HCEC 1CT (cell line): ENCODE measurements at places on chromosomes 5 and 9.

DNA sequence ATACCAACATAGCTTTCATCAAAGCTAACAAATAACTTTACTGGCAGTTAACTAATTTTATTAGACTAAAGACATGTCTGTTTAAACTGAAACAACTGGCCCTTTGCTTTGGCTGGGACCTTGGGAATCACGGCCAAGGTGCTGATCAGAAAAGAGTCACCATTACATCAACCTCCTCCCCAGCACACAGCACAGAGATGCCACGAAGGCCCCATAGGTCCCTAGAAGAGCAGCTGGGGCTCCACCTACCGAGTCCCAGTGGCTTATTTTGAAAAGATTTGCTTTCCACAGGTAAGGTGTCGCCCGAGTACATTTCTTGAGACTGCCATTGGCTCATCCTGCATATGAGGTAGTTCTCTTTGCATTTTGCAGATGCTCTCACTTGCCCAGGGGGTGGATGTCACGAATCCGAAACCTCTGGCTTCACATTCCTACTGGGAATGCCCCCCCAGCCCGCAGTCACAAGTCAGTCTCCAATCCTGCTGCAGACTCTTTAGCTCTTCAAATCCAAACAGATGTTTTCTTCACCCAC lies 18.8 kb upstream of the HSD17B3 start:
- DNase-seq, result no peak

- peak; percentile 33 for DNase-seq
These were observed 194.8 kb upstream of the SLC30A5 start for GRCh38 chr5:68898951-68899471.

DNA sequence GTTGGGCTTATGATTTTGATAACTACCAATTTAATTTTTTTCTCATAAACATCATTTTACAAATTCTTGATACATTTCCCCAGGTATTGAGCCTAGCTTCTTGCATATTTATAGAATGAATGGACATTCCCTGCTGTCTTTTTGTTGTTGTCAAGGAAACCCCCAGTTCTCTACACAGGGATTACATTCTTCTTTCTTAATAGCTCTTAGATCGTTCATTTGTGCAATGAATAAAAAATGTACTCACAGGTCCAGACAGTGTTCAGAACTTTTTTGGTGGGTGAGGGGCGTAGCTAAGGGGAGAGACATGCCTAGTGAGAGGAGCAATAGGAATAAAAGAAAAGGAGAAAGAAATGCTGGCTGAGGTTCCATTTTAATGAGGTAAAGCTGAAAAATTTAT lies 58.6 kb downstream of the VCAN start:
- DNase-seq, result no peak

- DNase-seq, result no peak
These were observed at the start of gene INSL4 for GRCh38 chr9:5231212-5231611. Gene INSL4, plus strand, starts transcription at chr9:5231419. Its CDS starts 105 bp downstream, at chr9:5231524.

GRCh38 chr9:124853605-124854143 lies 414 bp downstream of the WDR38 start:
- no peak for DNase-seq

DNA sequence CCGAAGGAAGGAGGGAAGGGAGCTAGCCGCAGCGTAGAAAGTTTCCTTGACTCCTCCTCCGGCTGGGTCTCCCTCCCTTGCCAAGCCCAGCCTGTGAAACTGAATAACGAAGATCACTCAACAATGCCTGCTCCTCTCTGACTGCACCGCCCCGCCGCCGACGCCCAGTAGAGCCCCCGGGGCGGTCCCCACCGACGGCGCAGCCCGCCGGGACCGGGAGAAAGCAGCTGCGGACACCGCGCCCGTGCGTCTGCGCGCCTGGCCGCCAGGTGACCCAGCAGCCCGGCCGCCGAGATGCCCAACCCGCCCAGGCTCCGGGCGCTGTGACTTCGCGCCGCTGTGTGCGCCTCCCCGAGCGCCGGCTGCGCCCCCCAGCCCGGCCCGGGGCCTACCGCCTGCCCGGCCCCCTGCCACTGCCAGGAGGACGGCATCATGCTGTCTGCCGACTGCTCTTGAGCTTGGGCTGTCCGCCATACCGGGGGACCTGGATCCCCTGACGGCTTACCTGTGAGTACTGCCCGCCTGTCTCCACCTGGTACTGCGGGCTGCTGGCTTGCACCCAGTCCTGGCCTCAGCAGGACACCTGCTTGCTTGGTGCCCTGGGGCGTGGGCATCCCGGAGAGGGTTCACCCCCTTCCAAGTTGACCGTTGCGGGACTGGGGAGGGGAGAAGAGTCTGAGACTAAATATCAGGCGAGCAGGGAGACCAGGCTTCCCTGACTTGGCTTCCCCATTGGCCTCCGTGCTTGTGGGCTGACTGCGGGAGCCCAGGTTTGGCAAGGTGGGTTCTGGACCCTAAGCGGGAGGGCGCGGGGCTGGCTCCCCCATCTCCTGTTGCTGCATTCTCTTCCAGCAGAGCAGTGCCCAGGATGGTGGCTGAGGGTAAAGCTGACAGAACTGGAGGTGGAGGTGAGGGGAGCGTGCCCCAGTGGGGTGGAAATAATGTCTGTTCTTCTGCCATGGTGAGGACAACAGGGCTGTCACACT lies 26.2 kb upstream of the SPTLC1 start:
- DNase-seq, result no peak

GRCh38 chr9:96327694-96328352 lies 25.8 kb upstream of the HSD17B3 start:
- DNase-seq, result peak; percentile 32

DNA sequence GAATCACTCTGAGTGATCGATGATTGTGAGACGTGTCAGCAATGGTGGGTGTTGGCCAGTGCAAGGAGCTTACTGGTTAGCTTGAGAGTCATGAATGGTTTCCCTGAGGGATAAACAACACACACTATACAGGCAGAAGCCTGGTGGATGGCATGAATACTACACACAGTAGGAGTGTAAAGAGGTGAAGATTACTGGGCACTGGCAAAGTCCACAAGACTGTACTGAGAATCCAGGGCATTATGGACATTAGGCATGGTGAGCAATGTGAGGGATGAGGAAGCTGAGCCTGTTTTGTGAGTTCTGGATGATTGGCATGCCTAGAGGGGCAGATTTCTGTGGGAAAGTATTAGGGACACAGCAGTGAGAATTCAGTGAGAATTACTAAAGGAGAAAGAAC lies 71.3 kb downstream of the KDM4C start:
- DNase-seq, result peak; percentile 29

DNA sequence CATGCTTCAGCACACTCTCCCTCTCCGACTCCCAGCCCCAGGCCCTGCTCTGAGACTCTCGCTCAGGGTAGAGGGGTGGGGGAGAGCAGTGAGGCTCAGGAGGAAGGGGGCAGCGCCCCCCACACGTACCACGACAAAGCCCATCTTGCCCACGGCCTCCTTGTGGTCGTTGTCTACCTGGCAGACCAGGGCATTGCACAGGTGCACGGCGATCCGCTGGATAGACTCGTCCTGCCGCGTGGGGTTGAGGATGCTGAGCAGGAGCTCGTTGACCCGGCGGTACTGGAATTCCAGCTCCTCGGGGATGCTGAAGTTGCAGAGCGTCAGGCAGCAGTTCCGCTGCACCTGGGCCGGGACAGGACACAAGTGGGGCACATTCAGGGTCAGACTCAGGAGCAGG lies 18.5 kb upstream of the ZDHHC12 start:
- DNase-seq, result no peak

- no peak for DNase-seq
These were observed 9.7 kb downstream of the GRIN1 start for GRCh38 chr9:137148661-137149060.

DNA sequence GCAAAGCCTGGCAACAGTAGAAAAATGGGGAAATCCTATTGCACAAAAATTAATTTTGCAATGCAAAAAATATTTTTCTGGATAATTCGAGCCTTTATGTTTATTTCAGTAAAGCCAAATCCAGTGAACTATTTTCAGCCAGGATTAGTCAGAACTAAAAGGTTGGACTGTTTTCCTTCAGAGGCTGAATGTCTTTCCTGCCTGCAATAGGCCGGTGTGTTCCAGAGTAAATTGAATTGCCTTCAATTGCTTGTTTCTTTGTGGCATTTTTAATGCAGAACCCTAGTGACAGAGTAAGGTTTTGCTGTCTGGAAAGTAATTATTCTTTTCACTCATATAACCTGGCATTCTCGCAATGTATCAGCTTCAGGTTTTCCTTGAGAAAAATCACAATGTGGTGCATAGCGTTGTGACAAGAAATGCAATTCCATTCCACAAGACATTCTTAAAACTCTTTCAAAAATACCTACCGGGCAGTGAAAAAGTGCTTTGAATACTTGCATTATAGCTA lies 183.7 kb downstream of the GLIS3 start:
- peak; percentile 46 for DNase-seq

DNA sequence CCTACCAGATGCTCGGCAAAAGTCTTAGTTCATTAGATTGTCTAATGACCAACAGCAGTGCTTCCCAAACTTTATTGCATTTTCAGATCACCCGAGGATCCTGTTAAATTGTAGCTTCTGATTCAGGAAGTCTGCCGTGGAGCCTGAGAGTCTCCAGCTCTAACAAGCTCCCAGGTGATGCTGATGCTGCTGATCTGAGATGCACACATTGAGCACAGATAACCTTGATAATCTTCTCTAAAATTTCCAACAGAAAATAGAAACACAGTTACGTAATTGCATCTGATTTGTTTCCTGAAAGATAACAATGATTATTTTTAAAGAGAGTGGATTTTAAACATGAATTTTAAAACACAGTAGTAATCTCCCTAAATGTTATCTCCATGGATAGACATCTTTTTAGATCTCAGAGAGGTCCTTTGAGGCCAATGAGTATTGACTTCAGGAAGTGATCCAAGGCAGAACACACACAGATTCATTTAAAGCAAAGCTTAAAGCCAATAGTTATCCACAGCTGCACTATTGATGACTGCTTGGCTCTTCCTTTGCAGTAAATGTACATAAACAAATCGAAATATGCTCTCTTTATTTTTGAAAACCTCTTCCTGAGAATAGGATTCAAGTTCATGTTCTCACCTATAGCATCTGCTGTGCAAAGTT lies 122.8 kb upstream of the TNPO1 start:
- no peak for DNase-seq

GRCh38 chr9:125436613-125437443 lies 175.2 kb downstream of the GAPVD1 start:
- DNase-seq, result no peak

- no peak for DNase-seq
These were observed 53.0 kb upstream of the CNTLN start for GRCh38 chr9:17081814-17082213.

- DNase-seq, result no peak
These were observed 45.0 kb upstream of the POMT1 start for GRCh38 chr9:131457746-131458145.

- DNase-seq, result no peak
These were observed 339.3 kb downstream of the SLIT3 start for GRCh38 chr5:168961681-168962080.

DNA sequence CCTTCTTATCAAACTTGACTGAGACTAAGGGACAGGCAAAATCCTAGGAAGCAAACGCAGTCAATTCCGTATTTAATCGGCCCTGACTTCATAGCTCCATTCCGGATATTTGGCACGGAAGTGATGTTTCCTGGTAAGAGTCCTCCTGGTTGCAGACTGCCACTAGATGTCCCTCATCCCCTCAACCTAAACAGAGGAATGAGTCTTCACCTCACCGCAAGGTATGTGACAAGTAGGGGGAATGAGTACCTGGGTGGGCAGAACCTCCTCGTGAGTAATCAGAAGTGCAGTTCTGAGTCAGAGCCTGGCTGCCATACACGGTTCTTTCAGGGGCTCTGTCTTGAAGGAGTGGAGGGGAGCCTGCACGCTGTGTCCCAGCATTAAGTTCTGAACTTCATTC lies 173.6 kb downstream of the MUSK start:
- DNase-seq, result no peak

DNA sequence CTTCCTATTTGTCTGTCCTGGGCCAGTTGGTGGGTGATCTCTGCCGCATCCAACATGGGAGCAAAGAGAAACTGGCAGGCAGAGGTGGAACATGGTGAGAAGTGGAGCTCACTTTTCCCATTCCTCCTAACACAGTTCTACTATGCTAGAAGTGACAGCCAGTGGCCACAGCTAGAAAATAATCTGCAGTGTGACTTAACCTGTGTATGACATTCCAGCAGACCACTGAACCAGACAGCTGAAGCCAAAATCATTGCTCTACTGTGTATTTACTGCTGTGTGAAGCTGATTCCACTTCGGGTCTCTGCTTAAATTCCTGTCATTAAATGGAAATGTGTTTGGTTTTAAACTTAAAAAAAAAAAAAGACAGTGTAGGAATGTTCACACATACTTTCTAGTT lies 523.0 kb downstream of the MTRR start:
- no peak for DNase-seq

DNA sequence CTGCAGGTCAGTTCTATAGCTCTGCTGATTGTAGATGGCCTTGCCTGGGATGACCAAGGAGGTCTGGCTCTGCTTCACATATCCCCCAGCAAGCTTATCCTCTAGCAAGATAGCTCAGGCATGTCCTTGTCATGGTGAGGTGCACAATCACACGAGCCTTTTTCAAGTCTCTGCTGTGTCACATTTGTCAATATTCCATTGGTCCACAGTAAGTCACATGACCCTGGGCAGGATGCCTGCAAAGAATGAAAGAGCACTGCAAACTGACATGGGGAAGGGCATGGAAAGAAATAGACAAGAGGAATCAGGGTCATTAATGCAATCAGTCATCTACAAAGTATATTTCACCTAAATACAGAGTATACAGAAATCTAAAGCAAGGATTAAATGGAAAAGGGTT lies 142.0 kb downstream of the RORB start:
- no peak for DNase-seq
